ENCODE measurements at places on chromosomes 6 and 20. TPM values are rescaled to one million over a fixed set of nuclear protein-coding genes. Genes with fewer than 3 reads are reported as not detected.

The HCRTR2 gene
- not detected for total RNA-seq

The GRM4 gene
- 0.36 TPM for total RNA-seq

The WFDC5 gene
- total RNA-seq, result not detected

- DNase-seq, result no peak
Measured at GRCh38 chr20:19435316-19435715, 222.9 kb downstream of the SLC24A3 start.

Measured in osteoblast (primary cell).